ENCODE measurements at places on chromosomes 16 and 17.

- no peak for DNase-seq
Observed at GRCh38 chr17:8649157-8650118, 18.9 kb upstream of the MYH10 start.

DNA sequence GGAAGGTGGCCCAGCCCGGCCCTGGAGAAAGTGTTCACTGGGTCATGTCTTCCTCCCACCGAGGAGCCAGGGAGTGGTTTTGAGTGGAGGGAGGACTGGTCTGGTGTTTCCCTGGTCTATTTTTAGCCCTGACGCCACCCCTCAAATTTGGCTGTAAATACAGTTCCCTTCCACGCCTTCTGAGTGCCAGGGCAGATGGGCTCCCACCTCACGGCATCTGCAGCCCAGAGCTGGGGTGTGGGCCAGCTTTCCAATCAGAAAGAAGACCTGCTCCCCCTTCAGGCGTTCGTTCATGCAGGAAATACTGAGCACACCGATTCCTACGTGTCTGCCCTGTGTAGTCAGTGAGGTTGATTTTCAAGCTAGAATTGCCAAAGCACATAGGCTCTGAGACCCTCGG is 53.7 kb downstream of the SNX20 start:
- no peak for DNase-seq

- no peak for DNase-seq
Observed at GRCh38 chr17:82750241-82750908, 1.5 kb upstream of the TBCD start.

DNA sequence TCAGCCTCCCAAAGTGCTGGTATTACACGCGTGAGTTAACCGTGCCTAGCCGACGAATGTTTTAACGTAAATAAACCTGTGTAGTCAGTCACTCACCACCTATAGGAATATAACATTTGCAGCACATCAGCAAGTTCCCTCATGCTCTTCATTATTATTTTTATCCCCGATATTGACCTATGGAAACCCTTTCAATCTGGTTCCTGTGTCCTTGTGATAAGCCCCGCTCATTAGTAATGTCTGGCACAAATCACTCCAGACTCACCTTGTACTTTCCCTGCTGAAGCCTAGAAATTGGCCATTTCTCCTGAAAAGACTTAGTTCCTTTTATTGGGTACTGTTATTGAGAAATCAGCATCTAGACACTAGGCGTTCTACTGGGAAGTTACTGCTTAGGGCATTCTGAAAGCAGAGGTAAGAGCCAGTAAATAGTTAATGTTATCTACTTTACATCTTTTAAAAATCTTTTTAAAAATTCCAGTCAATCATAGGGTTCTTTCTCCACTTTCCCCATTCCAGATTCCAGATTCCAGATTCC is 1.5 kb upstream of the PHKG2 start:
- DNase-seq, result no peak

DNA sequence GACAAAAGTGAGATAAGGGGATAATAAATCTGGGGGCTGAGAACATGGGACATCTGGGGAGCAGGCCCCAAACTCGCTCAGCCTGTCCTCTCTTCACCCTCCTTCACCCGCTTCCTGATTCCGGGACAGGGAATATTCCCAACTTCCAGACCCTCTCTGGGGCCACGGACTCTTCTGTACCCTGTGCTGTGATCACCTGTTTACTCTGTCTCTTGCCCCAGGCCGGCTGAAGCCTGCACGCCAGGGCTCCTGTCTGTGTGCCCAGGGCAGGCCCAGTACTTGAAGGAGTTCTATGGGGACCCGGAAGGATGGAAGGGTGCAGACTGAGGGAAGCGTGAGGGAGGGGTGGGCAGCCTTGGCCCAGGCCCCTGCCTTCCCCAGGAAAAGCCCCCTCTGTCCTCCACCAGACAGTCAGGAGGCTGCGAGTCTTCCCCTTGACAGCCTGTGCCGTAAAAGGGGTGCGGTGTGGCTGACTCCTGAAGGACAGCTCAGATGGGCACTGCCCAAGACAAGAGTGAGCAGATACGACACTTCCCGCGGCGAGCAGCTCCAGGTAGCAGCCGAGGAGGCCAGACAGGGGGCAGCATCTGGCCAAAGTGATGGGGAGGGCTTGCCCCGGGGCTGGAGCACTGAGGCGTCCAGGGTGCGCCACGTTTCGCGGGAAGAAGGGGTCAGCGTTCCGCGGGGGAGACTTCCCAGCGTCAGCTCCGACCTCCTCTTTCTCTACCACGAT is 1.0 kb upstream of the CCNF start:
- DNase-seq, result peak; percentile 26

- DNase-seq, result no peak
Observed at GRCh38 chr17:68468334-68468733, 11.0 kb upstream of the WIPI1 start.

DNA sequence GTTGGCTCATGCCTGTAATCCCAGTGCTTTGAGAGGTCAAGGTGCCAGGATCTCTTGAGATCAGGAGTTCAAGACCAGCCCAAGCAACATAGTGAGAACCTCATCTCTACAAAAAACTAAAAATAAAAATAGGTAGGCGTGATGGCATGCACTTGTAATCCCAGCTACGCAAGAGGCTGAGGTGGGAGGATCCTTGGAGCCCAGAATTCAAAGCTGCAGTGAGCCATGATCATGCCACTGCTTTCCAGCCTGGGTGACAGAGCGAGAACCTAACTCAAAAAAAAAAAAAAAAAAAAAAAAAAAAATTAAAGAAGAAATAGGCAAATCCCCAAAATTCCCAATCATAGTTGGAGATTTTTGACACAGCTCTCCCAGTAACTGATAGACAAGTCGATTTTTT is 32.2 kb upstream of the SRCIN1 start:
- DNase-seq, result no peak

- DNase-seq, result no peak
Observed at GRCh38 chr17:62739645-62740388, 68.3 kb downstream of the MARCHF10 start.

- no peak for DNase-seq
Observed at GRCh38 chr17:17468217-17469010, 8.4 kb upstream of the MED9 start.

- DNase-seq, result no peak
Observed at GRCh38 chr16:87390641-87391323, 1.4 kb upstream of the MAP1LC3B start.

GRCh38 chr17:73883175-73883574 is 238.9 kb upstream of the SDK2 start:
- no peak for DNase-seq

DNA sequence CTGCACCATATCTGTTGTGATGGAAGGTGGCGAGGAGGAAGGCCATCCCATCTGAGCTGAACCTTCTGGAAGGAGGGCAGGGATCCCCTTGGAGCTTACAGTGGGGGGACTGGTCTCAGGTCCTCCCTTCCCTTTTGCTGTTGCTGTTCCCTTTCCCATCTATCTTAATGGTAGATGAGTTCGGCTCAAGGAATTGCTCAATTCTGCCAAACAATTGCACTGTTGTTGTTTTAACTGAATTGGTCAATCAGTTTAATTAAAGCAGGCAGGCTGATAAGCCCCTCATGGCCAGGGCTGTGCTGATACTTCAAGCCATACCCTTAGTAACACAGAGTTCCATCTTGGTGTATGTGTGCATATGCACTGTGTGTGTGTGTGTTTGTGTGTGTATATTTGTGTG is 220.4 kb upstream of the FOXF1 start:
- DNase-seq, result no peak

GRCh38 chr17:81217491-81217890 is 5.3 kb downstream of the CEP131 start:
- no peak for DNase-seq

DNA sequence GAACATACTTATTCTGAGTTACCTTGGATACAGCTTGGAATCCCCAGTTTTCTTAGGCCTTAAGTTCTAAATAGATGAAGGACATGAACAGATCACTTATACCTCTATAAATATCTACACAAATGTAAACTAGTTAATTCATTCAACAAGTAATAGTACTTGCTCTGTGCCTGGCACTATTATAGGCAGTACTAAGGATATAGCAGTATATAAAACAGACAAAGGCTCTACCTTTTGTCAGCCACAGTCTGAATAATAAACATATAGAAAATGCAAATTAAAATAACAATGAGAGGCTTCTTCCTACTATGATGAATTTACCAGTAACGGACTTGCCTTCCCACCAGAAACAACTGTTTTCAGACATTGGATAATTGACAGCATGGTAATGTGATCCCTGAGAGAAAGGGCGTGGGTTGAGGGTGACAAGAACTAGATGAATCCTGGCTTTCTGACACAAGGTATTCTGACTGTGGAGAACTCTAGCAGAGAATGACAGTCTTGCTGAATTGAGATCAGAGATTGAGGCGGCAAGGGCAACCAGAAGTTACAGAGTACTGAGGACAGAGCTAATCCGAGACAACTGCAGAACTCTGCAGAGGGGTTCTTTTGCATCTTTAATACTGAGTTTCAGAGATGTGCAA is 170.5 kb downstream of the TANC2 start:
- no peak for DNase-seq

DNA sequence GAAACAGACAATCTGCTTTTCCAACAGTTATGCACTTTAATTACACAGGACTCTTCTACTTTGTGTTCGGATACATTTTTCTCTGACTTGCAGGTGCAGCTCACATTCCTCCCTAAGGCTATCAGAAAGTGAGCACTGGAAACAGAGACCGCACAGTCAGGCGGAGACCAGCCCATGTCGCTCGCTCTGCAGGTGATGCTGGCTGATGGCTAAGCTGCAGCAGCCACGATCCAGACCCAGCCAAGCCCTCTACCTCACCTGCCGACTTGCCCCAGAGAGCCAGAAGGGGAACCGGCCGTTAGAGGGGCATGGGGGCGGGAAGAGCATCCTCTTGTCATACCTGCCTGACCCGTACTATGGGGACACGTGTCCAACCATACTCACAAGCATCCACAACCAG is 33.8 kb downstream of the MAP1LC3B start:
- DNase-seq, result no peak

DNA sequence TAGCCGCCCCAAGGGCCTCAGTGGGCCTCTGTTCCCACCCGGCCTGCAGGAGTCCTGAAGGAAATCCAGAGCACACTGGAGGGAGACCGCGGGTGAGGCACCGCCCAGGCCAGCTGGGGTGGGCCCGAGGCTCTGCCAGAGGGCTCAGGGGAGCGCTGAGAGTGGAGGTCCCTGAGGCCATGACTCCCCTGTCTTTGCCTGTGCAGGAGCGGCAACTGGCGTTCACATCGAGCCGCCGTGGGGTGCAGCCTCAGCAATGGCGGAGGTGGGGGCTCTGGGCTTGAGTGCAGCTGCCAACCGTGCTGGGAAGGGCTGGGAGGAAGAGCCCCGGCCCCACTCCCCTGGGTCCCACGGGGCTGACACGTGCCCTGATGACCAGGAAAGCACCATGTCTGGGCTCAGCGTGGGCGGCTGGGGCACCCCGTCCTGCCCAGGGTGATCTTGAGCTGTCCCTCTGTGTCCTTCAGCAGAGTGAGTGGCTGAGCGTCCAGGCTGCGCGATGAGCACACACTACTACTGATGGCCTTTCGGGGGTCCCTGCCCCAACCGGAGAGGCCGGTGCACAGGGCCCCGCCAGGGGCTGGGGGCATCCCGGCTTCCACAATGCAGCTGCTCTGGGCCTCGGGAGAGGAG is 13.1 kb upstream of the MYO15B start:
- no peak for DNase-seq

DNA sequence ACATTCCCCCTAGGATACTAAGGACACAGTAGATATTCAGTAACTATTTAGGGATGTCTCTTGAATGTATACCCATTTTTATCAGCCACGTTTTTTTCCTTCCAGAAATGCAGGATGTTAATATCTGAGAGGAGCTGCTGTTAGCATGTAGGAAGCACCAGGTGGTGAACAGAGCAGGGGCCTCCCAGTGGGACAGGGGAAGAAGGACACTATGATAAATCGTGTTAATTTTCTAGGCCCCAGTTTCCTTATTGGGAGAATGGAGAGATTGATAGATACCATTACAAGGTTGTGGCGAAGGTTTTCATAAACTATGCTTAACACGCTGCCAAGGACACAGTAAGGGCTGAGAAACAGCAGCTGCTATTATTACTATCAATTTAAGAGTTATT is 45.4 kb downstream of the PRSS54 start:
- no peak for DNase-seq

- no peak for DNase-seq
Observed at GRCh38 chr17:36024106-36024869, 6.5 kb upstream of the CCL23 start.

- DNase-seq, result no peak
Observed at GRCh38 chr16:57627184-57627871, 1.1 kb upstream of the ADGRG1 start.

DNA sequence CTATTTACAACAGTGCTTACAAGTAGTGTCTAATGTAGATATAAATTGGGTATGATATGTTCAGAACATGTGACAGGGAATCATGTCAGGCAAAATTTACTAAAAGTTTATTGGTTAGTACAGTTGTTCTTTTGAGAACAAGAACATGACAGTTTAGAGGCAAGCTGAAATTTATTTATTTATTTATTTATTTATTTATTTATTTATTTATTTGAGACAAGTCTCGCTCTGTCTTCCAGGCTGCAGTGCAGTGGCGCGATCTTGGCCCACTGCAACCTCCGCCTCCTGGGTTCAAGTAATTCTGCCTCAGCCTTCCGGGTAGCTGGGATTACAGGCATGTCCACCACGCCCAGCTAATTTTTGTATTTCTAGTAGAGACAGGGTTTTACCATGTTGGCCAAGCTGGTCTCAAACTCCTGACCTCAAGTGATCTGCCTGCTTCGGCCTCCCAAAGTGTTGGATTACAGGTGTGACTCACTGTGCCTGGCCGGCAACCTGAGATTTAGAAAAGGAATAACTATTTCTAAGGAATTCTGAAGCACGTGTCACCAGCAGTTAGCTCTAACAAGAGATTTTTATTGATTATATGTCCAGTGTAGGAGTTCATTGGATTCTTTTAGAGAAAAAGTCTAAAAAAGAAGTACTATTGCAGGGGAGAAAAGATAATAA is 24.9 kb downstream of the MRTFB start:
- DNase-seq, result no peak

- DNase-seq, result peak; percentile 64
Observed at GRCh38 chr17:78865682-78866390, 25.2 kb upstream of the USP36 start.

DNA sequence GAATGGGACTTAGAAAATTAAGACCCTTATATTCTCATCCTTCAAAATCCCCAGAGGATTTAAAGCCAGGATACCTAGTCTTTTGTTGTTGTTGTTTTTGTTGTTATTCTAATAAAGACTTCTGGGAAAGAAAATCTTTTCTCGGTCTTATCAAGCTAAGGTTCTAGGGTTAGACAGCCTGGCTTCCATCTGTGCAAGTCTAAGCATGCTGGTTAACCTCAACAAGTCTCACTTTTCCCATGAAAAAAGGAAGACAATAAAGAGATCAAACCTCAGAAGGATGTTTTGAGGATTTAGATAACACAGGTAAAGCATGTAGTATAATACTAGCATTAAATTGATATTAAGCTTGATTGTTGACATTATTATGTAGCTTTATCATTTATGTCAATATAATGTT is 486.4 kb upstream of the SOX9 start:
- peak; percentile 4 for DNase-seq

GRCh38 chr17:79478051-79478461 is 132.8 kb downstream of the RBFOX3 start:
- DNase-seq, result peak; percentile 13

GRCh38 chr16:3028716-3029319 is 5.0 kb downstream of the THOC6 start:
- no peak for DNase-seq
